ENCODE measurements at places on chromosomes 4 and X.

DNA sequence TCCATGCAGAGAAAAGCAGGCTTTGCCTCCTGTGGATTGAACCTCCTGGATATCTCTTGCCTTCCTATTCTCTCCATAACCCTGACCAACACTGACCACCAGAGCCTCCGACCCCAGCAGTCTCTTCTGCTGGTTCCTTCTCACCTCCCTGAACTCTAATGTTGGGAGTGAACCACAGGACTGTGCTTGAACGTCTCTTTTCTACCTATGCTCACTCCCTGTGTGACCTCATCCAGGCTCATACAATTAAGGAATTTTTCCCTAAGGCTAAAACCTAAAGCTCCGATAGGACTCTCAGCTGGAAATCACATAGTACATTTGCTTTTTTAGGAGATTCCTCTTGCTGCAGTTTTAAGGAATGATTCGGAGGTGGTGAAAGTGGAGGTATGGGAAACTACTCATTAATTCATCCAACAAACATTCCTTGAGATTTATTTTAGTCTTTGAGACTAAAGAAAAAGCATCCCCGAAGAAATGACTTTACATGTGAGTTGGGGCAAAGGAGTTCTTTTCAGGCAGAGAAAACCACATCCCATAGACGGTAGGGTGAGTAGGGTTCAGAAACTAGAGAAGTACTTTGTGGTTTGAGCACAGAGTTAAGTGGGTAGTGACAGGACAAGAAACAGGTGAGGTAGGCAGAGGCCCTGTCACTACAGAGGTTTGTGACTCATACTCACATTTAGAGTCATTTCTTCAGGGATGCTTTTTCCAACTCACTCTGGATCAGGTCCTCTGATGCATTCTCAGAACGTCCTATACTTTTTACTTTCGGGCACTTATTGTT, 30.8 kb downstream of the NDNF start:
- DNase-seq = peak; percentile 24

DNA sequence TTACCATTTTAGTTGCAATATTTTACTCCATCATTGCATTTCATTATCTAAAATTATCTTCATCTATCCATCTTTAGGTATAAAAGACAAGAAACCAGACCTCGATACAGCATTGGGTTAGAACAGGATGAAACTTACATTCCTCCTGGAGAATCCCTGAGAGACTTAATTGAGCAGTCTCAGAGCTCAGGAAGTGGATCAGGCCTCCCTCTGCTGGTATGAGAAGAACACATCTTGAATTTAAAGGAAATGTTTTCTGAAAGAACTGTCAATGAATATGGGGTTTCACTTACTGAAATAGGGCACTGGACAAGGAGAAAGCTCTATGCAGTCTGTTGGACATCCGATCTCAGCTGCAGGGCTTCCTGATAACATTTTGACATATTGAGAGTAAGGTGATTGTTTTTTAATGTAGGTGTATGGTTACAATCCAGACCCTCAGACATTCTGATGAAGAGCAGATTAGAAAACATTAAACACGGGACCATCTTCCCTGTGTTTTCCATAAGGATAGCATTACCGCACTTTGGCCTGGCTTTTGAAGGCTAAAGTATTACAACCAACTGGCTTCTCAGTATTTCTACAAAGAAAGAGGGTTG, 367.2 kb downstream of the BMPR1B start:
- no peak for DNase-seq

- no peak for DNase-seq
Observed at GRCh38 chr4:2172161-2172560, 69.8 kb downstream of the HAUS3 start.

DNA sequence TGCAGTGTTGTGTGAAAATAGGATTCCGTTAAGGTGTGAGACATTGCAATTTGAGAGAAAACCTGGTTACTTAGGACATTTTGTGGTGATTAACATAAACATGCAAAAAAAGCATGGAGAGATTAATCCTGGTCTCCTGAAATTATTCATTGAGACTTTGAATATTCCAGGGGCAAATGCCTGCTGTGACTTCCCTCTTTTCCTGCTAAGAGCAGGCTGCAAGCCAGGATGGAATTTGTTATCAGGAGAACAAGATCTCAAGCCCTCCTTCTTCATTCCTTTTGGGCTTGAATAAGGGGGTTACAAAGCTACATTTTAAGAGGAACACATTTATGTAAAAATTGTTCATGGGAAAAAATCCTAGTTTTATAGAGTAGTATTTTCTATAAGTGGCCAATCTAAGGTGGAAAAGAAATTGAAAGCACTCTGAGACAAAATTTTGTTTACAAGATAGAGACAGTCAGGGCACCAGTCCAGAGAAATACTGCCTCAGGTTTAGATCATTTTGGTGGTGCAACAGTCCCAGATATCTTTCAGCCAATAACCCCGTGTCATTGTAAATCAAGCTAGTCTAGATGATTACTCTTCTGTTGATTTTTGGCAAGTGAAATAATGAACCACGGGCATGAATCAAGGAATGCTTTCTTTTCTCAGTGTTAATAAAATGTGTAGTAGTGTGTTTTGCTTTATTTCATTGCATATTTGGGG, 1528.3 kb upstream of the AGA start:
- no peak for DNase-seq

GRCh38 chrX:2401201-2401589, 99.6 kb downstream of the DHRSX start:
- DNase-seq = no peak

- no peak for DNase-seq
Observed at GRCh38 chr4:185803022-185803421, 9.0 kb downstream of the SORBS2 start.

GRCh38 chrX:23503835-23504539, 163.3 kb upstream of the PRDX4 start:
- no peak for DNase-seq

DNA sequence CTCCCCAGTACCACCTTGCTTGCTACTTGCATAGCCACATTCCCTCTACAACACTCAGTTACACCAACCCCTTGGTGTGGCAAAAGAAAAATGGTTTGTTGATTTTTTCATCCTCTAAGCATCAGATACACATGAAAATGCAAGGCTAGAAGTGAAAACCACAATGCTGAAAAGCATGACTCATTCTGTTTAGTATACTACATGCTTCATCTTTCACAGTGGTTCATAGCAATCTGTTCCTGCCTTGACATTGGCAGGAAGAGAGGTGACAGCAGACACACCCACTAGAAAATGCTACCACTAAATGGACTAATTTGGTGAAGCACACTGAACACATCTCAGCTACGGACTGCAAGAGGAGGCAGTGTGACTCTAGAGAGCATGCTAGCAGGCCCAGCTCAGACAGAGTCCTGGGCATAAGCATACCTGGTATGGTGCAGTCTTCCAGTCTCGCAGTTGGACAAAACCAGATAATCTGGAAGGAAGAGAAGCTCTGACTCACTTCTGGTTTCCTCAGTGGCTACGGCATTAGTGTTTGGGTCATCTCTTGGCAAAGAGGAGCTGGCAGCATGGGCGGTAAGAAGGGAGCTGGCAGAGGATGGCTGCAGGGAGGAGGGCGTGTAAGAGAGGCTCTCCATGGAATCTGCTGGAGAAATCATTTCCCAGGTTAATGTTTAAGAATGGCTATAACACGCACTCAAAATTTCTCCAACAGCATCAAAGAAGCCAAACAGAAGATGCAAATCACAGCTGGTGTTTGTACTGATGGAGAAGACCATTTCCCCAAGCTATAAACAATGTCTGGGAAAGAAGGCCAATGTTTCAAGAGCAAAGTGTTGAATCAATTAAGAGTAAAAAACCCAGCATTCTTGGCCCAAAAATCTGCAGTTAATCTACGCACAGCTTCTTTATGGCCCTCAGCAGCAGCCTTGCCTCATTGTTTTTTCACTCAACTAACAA, 37.8 kb downstream of the GAB3 start:
- DNase-seq = peak; percentile 40

GRCh38 chr4:2786794-2787229, 6.1 kb upstream of the SH3BP2 start:
- DNase-seq = no peak

DNA sequence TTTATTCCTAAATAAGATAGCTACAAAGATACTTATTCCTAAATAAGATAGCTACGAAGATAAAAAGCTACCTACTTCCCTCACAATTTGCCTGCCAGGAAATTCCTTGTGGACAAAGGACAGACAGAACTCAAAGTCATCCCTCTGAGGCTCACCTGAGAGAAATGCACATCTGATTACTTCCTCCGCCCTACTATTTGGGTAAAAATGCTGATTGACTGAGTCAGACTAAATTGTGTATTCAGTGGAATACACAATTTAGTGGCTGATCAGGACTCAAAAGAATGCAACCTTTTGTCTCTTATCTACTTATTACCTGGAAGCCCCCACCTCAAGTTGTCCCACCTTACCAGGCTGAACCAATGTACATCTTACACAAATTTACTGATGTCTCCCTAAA, 10.3 kb upstream of the MAGEB16 start:
- DNase-seq = no peak

DNA sequence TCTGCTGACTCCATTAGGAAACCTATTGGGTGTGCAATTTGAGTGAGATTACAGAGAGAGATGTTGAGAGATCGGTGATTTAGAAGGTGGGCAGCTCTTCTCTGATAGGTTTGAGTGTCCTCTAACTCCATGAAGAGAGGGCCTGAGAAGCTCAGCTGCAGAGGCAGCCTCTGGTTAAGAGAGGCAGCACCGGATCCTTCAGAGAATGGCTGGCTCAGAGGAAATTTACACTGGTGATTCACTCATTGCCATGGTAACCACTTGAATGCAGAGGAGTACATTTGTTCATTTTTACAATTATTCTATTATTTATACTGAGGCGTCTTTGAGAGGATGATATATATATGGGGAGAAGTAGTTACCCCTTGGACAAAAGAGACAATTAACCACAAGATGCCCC, 171.7 kb downstream of the PDGFRA start:
- no peak for DNase-seq

- DNase-seq = peak; percentile 46
Observed at GRCh38 chrX:150899191-150899757, 806 bp upstream of the CD99L2 start.

- DNase-seq = no peak
Observed at GRCh38 chr4:27692868-27693634, 832.4 kb downstream of the STIM2 start.
